ENCODE measurements at places on chromosomes 7 and 10.

DNA sequence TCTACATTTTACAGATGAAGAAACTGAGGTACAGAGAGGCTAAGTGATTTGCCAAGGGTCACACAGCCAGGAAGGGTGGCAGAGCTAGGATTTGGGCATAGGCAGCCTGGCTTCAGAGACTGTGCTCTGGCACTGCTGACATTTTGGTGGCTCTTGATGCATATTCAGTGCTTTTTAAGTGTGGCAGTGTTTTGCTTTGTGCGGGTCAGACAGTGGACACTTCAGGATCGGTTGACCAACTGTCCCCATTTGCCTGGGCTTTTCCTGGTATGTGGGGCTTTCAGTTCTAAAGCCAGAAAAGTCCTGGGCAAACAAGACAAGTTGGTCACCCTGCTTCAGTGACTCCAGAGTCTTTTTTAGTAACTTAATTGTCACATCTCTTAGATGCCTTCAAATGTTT lies 35.0 kb downstream of the SUFU start:
- DNase-seq: no peak

GRCh38 chr7:3043544-3044371 lies at the start of gene CARD11:
CARD11 (minus strand) TSS chr7:3043867; CDS start chr7:2958506, 85,361 bp downstream.
- DNase-seq: peak; percentile 76

DNA sequence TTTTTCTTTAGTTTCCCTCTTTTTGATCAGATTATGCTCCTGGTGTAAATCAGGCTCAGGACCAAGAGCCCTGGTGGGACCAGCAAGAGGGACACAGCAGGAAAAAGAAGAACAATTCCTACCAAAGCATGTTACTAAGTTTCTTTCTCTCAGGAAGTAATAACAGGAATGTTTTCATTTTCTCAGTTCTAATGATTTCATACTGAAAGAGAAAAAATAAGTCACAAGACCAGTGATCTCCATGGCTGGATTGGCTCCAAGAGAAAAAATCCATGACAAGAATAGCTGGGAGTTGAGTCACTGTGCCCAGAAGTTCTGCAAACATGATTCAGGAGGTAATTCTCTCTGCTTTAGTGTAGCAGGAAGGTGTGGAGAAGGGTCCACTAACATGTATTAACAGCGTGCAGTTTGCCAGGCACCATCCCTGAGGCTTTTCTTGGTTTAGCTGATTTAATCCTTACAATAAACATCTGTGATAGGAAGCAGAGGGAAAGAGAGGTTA lies 23.8 kb upstream of the IFIT2 start:
- DNase-seq: no peak

DNA sequence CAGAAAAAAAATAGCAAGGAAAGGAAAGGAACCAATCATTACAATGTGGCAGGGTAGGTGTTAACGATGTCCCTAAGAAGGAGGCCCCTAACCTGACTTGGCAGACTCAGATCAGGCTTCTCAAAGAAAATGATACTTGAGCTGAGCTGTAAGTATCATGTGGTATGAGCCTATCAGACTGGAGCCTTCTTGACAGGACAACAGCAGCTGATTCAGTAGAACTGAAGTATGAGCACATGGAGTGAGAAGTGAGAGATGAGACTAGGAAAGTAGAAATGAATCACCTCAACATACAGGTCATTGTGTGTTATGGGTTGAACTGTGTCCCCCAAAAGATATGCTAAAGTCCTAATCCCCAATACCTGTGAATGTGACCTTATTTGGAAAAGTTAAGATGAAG lies 66.3 kb downstream of the MTERF1 start:
- DNase-seq: no peak

DNA sequence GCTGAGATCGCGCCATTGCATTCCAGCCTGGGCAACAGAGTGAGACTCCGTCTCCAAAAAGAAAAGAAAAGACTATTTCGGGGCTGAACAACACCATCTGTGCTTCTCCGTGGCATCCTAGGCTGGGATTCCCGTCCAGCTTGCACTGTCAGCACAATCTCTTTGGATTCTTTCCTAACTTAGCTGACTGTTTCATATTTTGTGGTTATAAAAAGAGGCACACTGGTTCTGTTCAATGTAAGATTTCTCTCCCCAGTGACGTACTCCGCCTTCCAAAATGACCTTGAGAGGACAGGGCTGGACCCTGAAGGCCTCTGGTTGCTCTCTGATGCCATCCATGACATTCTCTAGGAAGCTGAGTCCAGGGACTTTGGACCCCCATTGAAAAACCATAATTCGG lies 8.8 kb downstream of the ZNHIT1 start:
- DNase-seq: no peak

DNA sequence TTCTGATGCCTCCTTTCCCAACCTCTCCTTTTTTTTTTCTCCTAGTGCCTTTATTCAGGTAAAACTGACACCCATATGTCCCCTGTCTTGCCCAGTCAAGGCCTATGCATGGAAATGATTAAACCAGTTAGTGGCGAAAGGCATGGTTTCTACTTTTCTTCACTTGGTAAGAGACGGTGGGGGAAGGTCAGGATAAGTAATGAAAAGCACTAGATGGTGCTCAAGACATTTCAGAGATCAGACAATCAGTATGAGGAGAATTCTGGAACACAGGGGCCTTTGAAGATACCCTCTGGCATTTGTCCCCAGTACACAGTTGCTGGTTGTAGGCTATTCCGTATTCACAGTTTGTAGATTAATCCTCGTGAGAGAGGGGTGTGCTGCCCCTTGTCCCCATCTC lies 121.2 kb downstream of the RTKN2 start:
- DNase-seq: peak; percentile 18

DNA sequence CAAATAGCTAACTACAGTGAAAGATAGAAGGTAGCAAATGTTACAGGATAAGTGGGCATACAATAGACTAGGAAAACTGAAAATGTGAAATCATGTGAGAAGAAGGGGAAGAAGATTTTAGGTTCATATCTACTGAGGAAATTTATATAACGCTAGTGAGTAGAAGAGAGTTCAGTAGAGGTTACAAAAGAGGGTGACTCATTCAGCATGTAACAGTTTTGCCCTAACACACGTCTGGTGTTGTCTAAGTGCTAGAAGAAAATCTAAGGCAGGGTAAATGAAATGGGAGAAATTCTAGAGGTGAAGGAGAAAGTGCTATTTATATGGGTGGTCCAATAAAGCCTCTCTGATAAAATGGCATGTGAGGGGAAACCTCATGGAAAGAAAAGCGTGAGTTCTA lies 731.4 kb upstream of the POT1 start:
- DNase-seq: no peak

DNA sequence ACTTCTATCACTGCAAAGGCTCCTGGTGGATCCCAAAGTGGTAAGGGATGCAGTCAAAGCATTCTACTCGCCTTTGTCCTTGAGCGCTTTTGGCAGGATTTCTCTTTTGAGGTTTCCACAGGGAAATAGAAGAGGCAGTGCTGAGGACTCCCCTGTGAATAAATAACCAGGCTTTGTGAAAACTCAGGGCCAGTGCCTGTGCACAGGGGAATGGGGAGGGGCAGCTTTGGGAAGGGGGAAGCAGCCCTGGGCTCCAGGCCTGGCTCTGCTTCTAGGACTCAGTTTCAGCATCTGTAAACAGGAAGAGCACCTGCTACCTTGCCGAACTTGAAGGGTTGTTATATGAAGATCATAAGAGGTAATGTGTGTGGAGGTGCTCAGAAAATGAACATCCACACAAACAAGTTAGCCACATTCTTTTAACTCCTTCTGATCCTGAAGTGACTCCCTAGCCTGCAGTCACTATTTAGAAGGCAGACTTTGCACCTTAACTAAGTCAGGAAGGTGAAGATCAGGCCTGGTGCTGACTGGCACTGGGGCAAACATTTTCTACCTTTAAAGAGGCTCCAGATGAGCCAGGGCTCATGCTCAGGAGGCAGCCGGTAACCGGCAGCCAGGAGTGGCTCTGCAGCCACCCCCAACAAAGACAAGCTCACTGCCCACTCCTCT lies 22.5 kb upstream of the MMP21 start:
- DNase-seq: no peak

DNA sequence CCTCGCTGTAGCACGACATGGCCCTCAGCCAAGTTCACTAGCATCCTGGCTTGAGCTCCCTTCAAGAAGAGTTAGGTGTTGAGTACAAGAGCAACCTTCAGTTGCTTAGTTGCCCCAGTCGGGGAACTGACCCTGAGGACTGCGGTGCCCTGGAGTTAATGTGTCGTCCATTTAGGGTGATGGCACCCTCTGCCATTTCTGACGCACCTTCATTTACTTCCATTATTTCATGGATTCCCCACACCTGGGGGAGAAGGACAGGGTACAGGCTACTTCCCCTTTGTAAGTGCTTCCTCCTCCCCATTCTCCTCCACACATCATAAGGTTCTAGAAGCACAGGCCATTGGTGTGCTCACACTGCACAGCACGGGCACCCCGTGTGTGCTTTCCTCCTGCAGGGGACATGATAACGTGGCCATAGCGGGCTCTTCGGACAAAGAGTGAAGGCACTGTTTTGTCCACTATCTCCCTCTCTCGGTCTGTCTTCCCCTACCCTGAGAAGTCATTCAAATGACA lies 1.8 kb downstream of the ALOX5 start:
- DNase-seq: no peak

Data from hematopoietic multipotent progenitor cell (in vitro differentiated cells).